CD4-positive, alpha-beta T cell treated with Interleukin-21 for 1 hour (primary cell): ENCODE measurements at places on chromosomes 3 and 15.

DNA sequence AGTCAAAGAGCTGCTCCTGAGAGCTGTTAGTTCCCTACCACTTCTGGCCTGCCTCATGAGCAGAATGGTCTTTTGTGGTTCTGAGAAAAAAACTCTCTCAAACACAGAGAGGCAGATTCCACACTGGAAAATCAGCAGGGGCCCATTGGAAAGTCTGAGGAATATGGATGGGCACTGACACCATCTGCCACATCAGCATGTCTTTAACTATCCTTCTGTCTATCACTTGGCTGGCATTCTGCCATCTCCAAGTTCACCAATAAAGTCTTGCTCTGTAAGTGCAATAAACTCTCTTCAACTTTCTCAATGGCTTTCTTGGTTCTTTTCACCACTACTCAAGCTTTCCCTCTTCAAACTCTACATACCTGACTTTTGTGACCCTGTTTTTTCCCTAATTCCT, 101.3 kb upstream of the GALNT15 start:
- no peak for DNase-seq

DNA sequence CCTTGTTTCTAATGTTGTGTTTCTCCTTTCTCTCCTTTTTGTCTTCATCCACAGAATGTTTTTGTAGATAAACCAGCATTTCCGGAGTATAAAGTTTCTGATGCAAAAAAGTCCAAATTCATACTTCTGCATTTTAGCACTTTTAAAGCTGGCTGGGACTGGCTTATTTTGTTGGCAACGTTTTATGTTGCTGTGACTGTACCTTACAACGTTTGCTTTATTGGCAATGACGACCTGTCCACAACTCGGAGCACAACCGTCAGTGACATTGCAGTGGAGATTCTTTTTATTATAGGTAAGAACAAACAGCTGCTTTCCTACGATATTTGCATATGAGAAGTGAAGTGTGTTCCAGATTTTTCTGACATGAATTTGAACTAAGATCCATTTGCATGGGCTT, 199.4 kb downstream of the KCNH8 start:
- no peak for DNase-seq

- no peak for DNase-seq
These were observed 116.2 kb upstream of the KCNMB2 start for GRCh38 chr3:178420033-178420432.

- DNase-seq, result peak; percentile 70
These were observed 2.4 kb upstream of the CFAP91 start for GRCh38 chr3:119700269-119700919.

DNA sequence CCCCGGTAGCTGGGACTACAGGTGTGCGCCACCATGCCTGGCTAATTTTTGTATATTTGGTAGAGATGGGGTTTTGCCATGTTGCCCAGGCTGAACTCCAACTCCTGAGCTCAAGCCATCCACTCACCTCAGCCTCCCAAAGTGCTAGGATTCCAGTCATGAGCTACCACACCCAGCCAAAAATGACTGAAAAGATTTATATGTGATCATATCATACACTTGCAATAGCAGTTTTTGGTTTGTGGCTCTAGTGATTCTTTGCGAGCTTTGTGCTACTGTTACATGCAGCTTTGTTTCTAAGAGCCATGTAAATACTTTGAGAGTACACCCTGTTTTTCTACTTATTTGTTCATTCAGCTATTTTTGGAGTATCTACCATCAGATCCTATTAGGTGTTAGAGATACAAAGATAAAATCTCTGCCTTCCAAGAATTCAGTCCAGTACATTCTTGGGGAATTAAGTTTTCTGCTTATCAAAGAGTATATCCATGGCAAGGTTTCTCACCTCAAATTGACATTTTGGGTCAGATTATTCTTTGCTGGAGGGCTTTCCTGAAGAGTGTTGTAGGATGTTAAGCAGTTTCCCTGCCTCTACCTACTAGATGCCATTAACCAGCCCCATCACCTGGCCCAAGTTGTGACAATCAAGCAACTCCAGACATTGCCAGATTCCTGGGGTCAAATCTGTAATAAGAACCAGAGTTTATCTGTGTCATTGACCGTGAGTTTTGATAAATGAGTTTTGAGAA, 15.0 kb downstream of the SNAP23 start:
- DNase-seq, result no peak

GRCh38 chr15:40407330-40407990, 1.9 kb downstream of the IVD start:
- no peak for DNase-seq

GRCh38 chr3:28799084-28799483, 450.5 kb upstream of the AZI2 start:
- DNase-seq, result no peak

DNA sequence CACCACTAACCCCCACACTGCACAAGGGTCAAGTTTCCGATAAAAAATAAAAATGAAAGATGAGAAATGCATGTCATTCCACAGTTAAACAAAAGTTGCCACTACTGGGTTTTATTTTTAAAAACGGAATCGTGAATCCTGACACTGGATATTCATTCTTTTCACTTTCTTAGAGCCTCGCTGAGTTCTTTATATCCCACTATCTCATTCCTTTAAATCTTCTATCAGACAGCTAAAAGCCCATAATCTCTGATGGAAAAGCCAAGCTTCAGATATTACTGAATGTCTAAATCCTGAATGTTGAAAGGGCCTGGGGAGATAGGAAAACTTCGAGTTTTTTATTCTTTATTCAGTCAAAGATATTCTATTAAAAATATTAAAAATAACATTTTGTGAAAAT, 11.7 kb downstream of the RIOX2 start:
- no peak for DNase-seq

GRCh38 chr3:3560591-3561311, 238.5 kb upstream of the LRRN1 start:
- DNase-seq, result no peak

DNA sequence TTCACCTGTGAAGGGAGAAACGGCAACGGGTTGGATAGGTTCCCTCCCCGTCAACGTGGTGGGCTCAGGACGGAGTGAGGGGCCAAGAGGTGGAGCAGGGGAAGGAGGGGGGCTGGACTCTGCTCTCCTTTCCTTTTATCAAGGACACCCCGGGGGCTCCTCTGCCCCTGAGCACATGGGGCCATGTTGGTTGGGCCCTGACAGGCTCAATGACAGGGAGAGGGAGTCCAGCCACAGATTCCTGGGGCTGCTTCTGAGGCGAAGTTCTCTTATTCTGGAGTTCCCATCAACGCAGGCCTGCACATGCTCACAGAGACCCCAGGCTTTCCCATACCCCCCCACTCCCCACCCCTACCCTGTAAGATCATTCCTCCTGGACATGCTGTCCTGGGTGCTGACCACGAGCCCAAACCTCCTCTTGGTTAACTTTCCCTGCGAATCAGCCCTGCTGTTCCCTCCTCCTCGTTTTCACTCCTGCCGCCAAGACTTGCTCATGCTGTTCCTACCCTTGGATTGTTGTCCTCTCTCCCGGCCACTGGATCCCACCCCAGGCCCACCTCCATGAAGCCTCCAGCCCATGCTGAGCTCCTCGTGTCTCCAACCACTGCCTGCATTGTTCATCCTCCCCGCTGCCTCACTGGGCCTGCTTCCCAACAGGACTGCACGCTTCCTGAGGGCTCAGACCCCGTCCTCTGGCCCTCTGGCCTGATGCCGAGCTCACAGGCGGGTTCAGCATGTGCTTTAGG, 61.2 kb downstream of the SENP2 start:
- no peak for DNase-seq

DNA sequence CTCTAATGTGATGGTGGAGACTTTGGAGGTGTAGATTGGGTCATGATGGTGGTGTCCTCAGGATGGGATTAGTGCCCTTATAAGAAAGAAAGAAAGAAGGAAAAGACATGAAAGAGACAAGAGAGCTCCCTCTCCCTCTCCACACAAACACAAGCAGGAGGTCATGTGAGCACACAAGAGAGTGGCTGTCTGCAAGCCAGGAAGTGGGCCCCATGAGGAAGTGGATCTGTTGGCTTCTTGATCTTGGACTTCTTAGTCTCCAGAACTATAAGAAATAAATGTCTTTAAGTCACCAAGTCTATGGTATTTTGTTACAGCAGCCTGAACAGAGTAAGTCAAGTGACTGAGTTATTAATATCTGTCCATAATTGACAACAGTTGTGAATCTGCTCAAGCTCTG, 17.1 kb downstream of the IQCB1 start:
- DNase-seq, result no peak

- no peak for DNase-seq
These were observed 445.3 kb downstream of the OTOL1 start for GRCh38 chr3:161941891-161942290.

- DNase-seq, result no peak
These were observed 1090.3 kb upstream of the CFAP20DC start for GRCh38 chr3:60140160-60140559.

DNA sequence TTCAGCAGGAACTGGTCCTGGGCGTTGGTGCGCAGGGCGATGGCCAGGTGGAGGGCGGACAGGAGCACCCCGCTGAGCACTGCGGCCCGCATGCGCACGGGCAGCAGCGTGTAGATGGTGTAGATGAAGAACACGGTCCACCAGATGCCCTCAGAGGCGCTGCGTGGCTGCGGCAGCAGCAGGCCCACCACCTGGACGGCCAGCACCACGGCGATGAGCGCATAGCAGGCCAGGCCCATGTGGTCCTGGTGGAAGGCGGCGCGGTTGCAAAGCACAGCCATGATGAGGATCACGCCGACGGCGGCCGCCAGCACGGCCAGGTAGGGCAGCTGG, 1.5 kb downstream of the ADCY5 start:
- DNase-seq, result no peak

- DNase-seq, result no peak
These were observed 134.6 kb upstream of the TP63 start for GRCh38 chr3:189496375-189497138.

DNA sequence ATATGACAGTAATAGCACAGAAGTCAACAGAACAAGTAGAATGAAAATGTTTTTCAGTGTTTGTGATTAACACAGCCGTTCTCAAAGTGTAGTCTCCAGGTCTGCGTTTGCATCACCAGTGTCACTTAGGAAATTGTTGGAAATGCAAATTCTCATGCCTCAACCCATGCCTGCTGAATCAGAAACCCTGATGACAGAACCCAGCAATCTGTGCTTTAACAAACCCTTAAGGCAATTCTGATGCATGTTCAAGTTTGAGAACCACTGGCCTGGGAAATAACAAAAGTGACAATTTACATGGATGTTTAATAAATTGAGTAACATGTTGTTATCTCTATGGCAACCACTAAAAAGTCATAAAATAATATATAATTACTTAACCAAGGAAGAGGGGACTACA, 103.1 kb upstream of the ATP11B start:
- no peak for DNase-seq

GRCh38 chr3:72230774-72231379, 445.9 kb upstream of the PROK2 start:
- DNase-seq, result no peak

DNA sequence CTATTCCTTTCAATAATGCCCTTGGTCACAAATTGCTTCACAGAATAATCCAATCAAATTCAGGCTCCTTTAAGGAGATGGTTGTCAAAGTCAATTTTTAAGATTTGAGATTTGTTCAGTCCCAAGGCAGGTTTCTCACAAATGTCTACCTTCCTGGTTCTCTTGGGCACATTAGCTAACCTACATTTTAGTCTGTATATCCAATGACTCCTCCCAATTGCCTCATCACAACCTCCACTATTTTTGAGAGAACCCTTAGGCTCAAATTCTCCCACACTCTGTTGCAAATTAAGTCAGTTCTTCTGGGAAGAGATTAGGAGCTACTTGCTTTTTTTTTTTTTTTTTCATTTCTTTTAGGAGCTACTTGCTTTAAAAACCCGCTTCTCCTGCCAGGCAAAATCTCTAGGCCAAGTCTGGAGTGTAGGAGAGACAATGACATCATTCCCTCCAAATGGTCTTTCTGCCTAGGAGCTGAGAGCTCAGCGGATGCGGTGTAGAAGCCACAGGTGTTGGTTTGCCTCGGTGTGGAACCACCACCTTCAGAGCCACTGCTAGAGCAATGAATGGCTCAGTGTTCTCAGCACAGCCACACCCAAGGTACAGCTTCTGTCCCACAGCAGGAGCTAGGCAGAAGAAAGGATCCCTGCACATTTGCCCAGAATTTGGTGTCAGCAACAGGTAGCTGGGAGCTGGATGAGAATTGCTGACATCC, 10.0 kb upstream of the INO80 start:
- DNase-seq, result no peak

GRCh38 chr3:4532535-4533112, 39.5 kb downstream of the ITPR1 start:
- no peak for DNase-seq

DNA sequence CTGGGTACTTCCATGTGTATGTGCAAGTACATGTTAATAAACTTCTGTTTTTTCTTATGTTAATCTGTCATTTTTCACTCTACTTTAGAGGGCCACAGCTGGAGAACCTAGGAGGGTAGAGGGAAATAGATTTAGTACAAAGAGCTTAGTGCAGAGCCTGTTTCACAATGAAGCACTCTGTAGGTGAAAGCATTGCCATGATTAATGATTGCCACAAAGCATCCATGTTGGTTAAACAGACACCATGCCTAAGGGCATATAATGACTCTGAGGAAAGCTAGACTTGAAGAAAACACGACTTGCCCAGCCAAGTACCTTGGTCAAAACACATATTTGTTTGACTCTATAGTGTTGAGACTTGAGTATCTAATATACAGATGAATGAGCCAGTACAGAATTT, 338.4 kb downstream of the FHIT start:
- no peak for DNase-seq

- DNase-seq, result no peak
These were observed 96.6 kb upstream of the LRIG1 start for GRCh38 chr3:66597308-66597863.

DNA sequence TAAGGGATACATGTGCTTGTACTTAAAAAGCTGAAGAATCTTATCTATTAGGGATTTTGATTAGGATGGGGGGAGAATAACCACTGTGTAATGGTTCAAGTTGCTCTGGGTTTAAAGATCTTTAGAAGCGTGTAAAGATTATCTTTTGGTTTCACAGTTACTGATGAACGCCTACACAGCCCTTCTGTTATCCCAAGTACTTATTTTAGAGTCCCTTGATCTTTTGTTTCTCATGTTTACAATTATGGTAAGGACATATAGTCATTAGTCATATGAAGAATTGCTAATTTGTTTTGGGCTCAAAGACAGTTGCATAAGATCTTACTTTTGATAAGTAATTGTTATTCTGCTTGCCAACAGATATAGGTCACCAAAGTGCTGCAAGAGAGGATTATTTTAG, 160.1 kb downstream of the PLCL2 start:
- no peak for DNase-seq

DNA sequence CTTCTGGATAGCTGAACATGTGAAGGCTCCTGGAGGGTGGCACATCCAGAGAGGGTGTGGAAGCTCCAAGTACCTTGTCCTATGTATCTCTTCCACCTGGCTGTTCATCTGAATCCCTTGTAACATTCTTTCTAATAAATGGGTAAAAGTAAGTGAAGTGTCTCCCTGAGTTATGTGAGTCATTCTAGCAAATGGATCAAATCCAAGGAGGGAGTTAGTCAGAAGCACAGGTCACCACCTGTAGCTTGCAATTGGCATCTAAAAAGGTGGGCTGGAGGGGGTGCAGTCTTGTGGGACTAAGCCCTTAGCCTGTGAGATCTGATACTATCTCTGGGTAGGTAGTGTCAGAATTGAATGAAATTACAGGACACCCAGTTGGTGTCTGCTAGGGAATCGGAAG, 71.0 kb downstream of the WWTR1 start:
- no peak for DNase-seq

- DNase-seq, result no peak
These were observed 892.4 kb downstream of the ROBO1 start for GRCh38 chr3:78875436-78875835.
